ENCODE measurements at places on chromosomes 12 and 14.

DNA sequence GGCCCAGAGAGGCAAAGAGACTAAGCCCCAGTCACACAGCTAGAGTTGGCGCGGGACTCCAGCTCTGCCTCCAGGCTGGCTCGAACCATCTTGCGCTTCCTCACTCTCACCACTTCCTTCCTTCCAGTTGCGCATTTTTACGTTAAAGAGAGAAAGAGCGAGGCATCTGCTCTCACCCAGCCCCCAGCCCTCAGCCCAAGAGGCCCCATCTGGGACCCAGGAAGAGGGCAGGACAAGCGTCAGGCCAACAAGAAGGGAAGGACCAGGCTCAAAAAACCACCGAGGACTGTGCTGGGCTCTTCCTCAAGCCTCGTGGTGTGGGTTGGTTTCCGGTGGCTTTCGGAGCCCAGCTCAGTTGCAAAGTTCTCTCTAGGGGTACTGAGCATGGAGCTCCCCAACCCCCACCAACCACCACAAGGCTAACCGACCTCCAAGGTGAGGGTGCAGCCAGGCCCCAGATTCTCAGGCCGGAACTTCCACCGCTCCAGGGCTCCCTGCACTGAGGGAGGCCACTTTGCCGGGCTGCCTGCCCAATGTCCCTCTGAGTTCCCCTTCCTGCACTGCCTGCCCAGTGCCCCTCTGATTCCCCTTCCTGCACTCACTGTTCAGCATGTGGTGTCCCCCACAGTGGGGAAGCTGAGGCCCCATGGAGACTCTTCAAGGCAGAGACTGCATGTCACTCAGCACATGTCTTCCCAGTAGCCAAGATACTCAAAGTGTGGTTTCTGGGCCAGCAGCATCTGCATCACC is 35.9 kb downstream of the TESC start:
- DNase-seq: no peak

DNA sequence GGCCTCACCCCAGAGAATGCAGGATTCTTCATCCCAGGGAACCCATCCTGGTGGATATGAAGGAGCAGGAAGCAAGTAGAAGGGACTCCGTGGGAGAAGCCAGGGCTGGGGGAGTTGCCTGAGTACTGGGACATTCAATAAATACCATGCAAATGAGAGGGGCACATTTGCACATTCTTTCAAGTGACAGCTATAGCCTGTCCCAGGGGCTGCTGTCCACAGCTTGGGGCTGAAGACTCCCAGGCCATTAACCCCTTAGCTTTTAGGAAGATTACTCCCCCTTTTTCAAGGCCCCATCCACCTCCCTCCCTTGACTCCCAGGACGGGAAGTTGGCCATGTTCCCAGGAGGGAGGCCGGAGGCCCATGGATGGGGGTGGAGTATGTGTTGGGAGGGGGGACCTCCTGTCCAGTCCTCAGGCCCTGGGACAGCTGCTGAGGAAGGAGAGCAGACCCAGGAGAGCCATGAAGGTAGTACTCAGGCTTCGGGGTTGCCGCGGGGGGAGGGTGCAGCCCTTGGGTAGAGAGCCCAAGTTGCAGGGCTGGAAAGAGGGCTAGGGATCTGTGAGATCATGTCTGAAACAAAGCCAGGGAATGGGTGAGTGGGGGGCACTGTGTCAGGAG is 974 bp upstream of the TNS2 start:
- DNase-seq: no peak

- no peak for DNase-seq
Measured at GRCh38 chr12:89156862-89157262, 195.4 kb downstream of the DUSP6 start.

GRCh38 chr12:6437586-6437985 is 7.2 kb upstream of the CD27 start:
- no peak for DNase-seq

DNA sequence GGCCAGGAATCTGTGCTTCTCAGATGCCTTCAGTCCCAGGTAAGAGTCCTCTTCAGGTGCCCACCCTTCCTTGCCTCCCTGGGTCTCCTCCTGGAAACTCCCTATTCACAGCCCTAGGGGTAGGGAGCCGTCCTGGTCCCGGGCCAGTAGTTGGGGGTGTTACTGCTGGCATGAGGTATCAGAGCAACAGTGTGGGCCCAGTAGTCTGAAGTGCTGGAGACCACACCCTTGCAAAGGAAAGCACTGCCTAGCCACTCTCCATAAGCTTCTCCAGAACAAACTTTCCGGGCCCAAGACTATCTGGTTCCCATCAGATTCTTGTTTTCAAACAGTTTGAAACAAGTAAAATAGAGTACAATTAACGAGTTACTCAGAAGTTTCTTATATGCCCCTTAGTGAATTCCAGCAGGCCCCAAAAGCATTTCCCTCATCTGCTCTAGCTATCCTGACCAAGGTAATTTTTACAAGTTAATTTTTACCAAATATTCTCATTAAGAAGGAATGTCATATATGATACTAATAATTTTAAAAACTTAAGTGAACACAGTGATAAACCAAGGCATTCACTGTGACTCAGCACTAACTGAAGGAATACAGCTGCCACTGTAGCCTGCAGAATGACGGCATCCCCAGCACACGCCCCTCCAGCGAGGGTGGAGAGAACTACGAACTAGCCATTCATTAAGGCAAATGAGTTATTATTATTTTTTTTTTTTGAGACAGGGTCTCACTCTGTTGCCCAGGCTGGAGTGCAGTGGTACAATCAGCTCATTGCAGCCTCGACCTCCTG is 49.4 kb downstream of the MOK start:
- DNase-seq: no peak

DNA sequence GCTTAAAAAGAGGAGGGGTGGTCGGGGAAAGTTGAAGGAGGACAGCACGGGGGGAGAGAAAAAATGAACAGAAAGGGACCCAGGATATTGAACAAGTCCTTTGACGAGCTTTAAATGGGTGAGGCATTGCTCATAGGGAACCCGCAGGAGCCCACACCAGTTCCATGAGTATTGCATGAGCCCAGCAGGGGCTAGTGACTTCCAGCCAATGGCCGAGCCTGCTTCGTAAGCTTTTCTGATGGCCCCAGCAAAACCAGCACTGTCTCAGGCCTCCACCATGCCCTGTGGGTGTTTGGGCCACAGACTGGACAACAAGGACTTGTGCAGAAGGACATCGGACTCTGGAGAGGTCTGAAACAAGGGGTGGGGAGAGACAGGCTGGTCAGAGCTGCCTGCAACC is 109.5 kb downstream of the ZFP36L1 start:
- no peak for DNase-seq

DNA sequence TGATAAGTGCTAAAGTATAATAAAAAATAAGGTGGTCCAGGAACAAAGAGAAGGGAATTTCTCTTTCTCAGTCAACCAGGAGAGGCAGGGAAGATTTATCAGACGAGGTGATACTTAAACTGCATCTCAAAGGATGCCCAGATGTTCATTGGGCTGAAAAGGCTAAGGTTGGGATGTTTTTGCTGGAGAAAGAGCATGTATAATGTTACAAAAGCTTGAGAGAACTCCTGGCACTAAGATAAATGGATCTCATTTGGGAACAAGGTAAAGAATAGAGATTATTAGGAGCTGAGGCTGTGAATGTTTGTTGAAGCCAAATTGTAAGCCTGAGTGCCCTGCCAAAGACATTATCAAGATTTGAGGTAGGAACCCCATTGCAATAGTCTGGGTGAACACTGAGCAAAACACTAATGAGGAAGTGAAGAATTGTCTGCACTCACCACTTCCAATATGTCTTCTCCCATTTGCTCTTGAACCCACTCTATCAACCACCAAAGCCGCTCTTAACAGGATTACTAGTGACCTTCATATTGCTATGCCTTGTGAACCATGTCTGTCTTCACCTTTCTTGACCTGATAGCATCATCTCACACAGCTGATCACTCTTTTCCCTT is 149.0 kb upstream of the ARID2 start:
- DNase-seq: no peak

DNA sequence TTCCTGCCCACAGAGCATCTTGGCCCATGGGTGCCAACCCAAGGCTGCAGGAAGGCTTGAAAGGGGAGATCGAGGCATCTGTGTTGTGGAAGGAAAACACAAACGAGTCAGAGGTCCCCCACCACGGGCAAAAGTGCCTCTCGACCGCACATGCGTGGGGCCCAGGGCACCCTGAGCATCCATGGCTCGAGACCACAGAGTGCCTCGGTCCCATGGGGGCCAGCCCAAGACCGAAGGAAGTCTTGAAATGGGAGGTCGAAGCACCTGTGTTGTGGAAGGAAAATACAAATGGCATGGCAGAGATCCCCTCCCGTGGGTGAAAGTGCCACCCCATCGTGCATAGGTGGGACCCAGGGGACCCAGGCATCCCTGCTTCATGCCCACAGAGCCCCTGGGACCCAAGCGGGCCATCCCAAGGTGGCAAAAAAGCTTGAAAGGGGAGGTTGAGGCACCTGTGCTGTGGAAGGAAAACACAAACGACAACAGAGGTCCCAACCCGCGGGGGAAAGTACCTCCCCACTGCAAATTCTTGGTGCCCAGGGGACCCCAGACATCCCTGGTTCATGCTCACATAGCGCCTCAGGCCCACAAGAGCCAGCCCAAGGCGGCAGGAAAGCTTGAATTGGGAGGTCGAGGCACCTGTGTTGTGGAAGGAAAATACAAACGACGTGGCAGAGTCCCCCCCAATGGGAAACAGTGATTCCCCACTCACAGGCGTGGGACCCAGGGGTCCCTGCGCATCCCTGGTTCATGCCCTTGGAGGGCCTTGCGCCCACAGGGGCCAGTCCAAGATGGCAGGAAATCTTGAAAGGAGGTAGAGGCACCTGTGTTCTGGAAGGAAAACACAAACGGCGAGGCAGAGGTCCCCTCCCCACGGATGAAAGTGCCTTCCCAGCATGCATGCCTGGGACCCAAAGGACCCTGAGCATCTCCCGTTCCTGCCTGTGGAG is 373.0 kb downstream of the ALG10 start:
- no peak for DNase-seq

- DNase-seq: no peak
Measured at GRCh38 chr14:23481979-23482822, 12.7 kb downstream of the NGDN start.

DNA sequence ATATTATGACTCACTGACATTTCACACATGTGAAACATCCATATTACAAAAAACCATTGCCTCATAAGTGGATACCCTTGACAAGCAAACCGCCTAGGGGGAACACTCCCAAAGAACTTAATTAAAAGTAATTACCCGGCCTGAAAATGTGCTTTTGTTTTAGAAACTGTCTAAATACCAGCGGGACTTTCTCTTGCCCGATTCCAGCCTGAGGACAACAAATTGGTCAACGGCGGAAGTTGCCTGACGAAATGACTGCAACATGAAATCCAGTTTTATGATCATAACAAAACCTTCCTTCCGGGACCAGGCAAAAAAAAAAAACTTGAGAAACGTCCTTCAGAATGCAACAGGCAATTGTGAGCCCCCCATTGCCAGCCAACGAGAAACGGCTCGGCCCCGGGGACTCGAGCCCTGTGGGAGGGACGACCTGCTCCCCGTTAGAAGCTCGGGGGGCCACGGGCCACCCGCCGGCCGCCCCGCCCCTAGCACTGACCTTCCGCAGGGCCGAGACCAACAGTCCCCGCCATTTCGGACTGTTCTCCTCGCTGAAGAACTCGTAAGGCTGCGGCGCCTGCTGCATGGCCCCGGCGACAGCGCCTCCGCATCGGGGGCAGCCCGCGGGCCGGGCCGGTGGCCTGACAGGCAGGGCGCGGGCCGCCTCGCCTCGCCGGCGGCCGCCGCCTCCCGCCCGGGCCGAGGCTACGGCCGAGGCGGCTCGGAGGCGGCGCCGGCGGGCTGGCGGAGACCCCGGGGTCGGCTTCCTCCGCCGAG is 490 bp downstream of the SOS2 start:
- DNase-seq: peak; percentile 12

DNA sequence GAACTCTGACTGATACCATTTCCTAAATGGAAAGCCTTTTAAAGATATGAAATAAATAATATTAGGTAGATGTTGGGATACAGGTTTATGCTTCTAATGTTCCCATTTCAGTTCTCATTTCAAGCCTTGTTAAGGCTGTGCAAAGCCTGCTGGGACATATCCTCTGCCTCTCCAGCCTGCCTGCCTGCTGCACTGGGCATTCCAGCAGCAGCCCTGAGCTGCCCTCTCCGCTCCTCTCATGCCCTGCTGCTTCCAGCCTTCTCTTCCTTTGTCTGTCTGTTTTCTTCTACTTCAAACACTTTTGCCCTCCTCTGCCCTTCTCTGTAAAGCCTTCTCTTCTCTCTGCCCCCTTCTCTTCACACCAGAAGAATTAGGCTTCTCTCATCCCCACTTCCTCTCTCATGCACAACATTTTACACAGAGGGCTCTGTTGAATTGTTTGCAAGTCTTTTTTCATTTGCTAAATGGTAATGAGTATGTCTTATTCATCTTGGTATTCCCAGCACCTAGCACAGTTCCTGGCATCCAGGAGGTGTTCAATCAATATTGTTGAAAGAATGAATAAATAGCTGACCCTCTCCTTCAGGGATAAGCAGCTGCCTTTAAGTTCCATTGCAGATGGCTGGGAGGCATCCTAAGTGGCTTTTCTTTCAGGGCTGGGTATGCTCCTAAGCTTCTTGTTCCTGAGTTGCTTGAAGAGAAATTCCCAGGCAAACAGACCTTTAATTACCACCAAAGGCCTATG is 292.3 kb downstream of the TMEM117 start:
- no peak for DNase-seq

DNA sequence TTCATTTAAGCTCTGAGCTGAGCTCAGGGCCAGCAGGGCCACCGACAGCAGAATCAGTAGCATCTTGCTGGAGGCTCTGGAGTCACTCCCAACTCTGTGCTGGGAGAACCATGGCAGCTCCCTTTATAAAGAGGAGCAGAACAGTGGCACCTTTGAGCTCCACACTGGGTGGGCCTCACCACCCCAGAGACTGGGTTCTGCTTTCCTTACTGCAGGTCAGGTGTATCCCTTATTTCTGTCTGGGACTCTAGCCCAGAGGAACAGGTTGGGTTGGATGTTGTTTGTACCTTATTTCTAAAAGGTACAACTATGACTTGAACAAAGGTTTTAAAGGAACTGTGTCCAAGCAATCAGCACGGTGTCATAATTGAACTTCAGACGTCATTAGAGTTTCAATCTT is at the start of gene PRB3:
Gene PRB3, minus strand, starts transcription at position 101 of the 400 bp plus-strand sequence. Its CDS starts 38 bp downstream, at position 63.
- no peak for DNase-seq

Measured in H54 (cell line).